Cardiac ventricle fibroblast (primary cell): ENCODE measurements at places on chromosomes 13 and 19. TPM values are rescaled to one million over a fixed set of nuclear protein-coding genes. Genes with fewer than 3 reads are reported as not detected.

The IZUMO2 gene
- not detected in 2 replicates for total RNA-seq

The CABP5 gene
- total RNA-seq, result not detected in 2 replicates

The GPR12 gene
- total RNA-seq, result not detected in 2 replicates

The CPB2 gene
- not detected in 2 replicates for total RNA-seq

The GJB6 gene
- not detected in 2 replicates for total RNA-seq

The NKPD1 gene
- total RNA-seq, result not detected in 2 replicates

The RNF225 gene
- total RNA-seq, result not detected in 2 replicates

The ZNF28 gene
- total RNA-seq, result 5.9 and 11.1 TPM in 2 replicates

The KLK14 gene
- total RNA-seq, result not detected in 2 replicates

The GPR4 gene
- total RNA-seq, result 1.8 TPM in 2 replicates

The KCNN4 gene
- total RNA-seq, result not detected in 2 replicates

The RASIP1 gene
- total RNA-seq, result 3.7 and 4.1 TPM in 2 replicates

The COMMD6 gene
- 52.4 and 62.4 TPM in 2 replicates for total RNA-seq

The KLF1 gene
- total RNA-seq, result not detected in 2 replicates

The HOOK2 gene
- 15.2 and 16.8 TPM in 2 replicates for total RNA-seq
